ENCODE measurements at places on chromosomes 16 and 17. TPM values are rescaled to one million over a fixed set of nuclear protein-coding genes. Genes with fewer than 3 reads are reported as not detected.

The GUCY2D gene
- total RNA-seq, result not detected

The OR3A3 gene
- total RNA-seq, result not detected

The TPSD1 gene
- total RNA-seq, result not detected

The DBF4B gene
- 28.9 TPM for total RNA-seq

The SKAP1 gene
- 0.08 TPM for total RNA-seq

The USP43 gene
- 5.1 TPM for total RNA-seq

The DOC2A gene
- 2.6 TPM for total RNA-seq

The ZNF276 gene
- total RNA-seq, result 18.8 TPM

The TP53TG3C gene
- 0.17 TPM for total RNA-seq

The SLFN13 gene
- total RNA-seq, result 4.7 TPM

The NAGPA gene
- total RNA-seq, result 19.1 TPM

The MT1B gene
- not detected for total RNA-seq

The HAP1 gene
- total RNA-seq, result 1.1 TPM

The ADPRM gene
- 7.0 TPM for total RNA-seq

The TAF15 gene
- 214 TPM for total RNA-seq

The PYY gene
- total RNA-seq, result not detected

The UBALD2 gene
- 75.6 TPM for total RNA-seq

The METTL26 gene
- total RNA-seq, result 124 TPM

The PERCC1 gene
- total RNA-seq, result not detected

The KRT17 gene
- 1.3 TPM for total RNA-seq

The ERI2 gene
- 16.3 TPM for total RNA-seq

The BCO1 gene
- 1.0 TPM for total RNA-seq

The LRRC46 gene
- 2.8 TPM for total RNA-seq

The C17orf107 gene
- total RNA-seq, result 0.17 TPM

The CD300LF gene
- not detected for total RNA-seq

The KRT12 gene
- total RNA-seq, result not detected

The ADGRG1 gene
- total RNA-seq, result 205 TPM

The TBC1D3C gene
- total RNA-seq, result 0.06 TPM

The ZNF771 gene
- 6.2 TPM for total RNA-seq

The GPRC5B gene
- 27.9 TPM for total RNA-seq

The CHTF18 gene
- total RNA-seq, result 24.8 TPM

The MT1E gene
- not detected for total RNA-seq

The VTN gene
- 19.3 TPM for total RNA-seq

The C17orf100 gene
- 2.2 TPM for total RNA-seq

The TSPAN10 gene
- total RNA-seq, result 4.4 TPM

The MYL11 gene
- total RNA-seq, result not detected

The KIF2B gene
- not detected for total RNA-seq

The KCNH4 gene
- total RNA-seq, result 0.43 TPM

The NLK gene
- 12.5 TPM for total RNA-seq

The GLOD4 gene
- total RNA-seq, result 96.1 TPM

The SOCS7 gene
- 17.2 TPM for total RNA-seq

The ZCCHC14 gene
- 11.6 TPM for total RNA-seq

The LPO gene
- total RNA-seq, result not detected

The MSRB1 gene
- total RNA-seq, result 27.0 TPM

The SLFN11 gene
- total RNA-seq, result 5.7 TPM

The ADORA2B gene
- total RNA-seq, result 15.3 TPM

The SLC22A31 gene
- total RNA-seq, result 2.1 TPM

The SCPEP1 gene
- total RNA-seq, result 44.7 TPM

The PPM1E gene
- total RNA-seq, result 0.06 TPM

The PCGF2 gene
- total RNA-seq, result 65.4 TPM

The LCAT gene
- 10.9 TPM for total RNA-seq

The C17orf50 gene
- 0.24 TPM for total RNA-seq

The HOXB1 gene
- total RNA-seq, result not detected

The CRISPLD2 gene
- total RNA-seq, result 3.6 TPM

All from A549 treated with DMSO at 1 μM for 4 hours (cell line).